Thoracic aorta endothelial cell (primary cell): ENCODE measurements at places on chromosomes 7 and 10. TPM values are rescaled to one million over a fixed set of nuclear protein-coding genes. Genes with fewer than 3 reads are reported as not detected.

LRIT1 gene
- total RNA-seq = not detected in 2 replicates

SYT15 gene
- total RNA-seq = 0.13 and 0.14 TPM in 2 replicates

GPR15LG gene
- total RNA-seq = not detected in 2 replicates

NKX6-2 gene
- total RNA-seq = not detected in 2 replicates

ANXA8L1 gene
- not detected in 2 replicates for total RNA-seq

HABP2 gene
- not detected in 2 replicates for total RNA-seq
